Activated naive CD8-positive, alpha-beta T cell treated with anti-CD3 and anti-CD28 coated beads for 36 hours (primary cell): ENCODE measurements at places on chromosomes 5 and 9. TPM values are rescaled to one million over a fixed set of nuclear protein-coding genes. Genes with fewer than 3 reads are reported as not detected.

DNA sequence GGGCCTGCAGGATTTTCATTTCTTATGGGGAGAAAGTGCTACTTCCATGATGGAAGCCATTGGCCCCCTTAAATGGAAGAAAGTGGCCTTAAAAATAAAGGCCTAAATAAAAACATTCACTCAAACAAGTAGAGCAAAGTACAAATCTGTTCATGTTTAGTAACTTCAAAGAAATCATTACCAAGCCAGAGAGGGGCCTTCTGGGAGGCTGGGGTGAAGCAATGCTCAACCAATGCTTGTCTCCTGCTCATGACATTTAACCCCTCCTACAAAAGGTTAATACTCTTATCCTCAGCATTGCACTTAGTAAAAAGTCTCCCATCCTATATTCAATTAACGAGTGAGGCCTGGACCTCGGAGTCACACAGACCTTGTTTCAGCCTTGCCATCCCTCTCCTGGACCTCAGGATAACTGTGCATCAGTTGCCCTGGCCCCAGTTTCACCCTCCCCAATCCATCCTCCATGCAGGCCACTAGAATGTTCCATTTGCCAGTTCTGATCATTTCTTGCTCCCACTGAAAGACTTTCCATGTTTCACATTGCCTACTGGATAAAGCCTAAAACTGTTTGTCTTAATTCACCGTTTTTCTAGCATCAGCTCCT, 36.9 kb upstream of the ALDH1B1 start:
- no peaks in the 10 kb centered on the region for H3K4me1 ChIP-seq
- no peaks in the 10 kb centered on the region for H3K27me3 ChIP-seq
- DNase-seq = no peak

- DNase-seq = no peak
- no peak overlapping the region for H3K27ac ChIP-seq
- no peaks in the 10 kb centered on the region for H3K27me3 ChIP-seq
- no peak overlapping the region for H3K4me3 ChIP-seq
- H3K4me1 ChIP-seq = no peaks in the 10 kb centered on the region
Measured at GRCh38 chr9:85200726-85201404, 531.3 kb downstream of the NTRK2 start.

Gene GNA14
- total RNA-seq = not detected

Gene BASP1
- 0.66 TPM for total RNA-seq
